ENCODE measurements at places on chromosomes 1 and 21. TPM values are rescaled to one million over a fixed set of nuclear protein-coding genes. Genes with fewer than 3 reads are reported as not detected.

DCAF6 gene
- total RNA-seq = 52.5 TPM

NBPF8 gene
- total RNA-seq = 4.4 TPM

SLC2A5 gene
- 5.2 TPM for total RNA-seq

CHIT1 gene
- total RNA-seq = not detected
